IgD-negative memory B cell (primary cell): ENCODE measurements at places on chromosomes 12 and 14. TPM values are rescaled to one million over a fixed set of nuclear protein-coding genes. Genes with fewer than 3 reads are reported as not detected.

The RFX4 gene
- polyA plus RNA-seq = not detected

The RGS6 gene
- polyA plus RNA-seq = not detected

The NFE2 gene
- 0.44 TPM for polyA plus RNA-seq

The ENDOU gene
- polyA plus RNA-seq = not detected

The SMAGP gene
- 82.1 TPM for polyA plus RNA-seq

The ABCD2 gene
- polyA plus RNA-seq = 1.5 TPM

The WBP11 gene
- polyA plus RNA-seq = 59.3 TPM

The OR4M1 gene
- not detected for polyA plus RNA-seq

The DPF3 gene
- polyA plus RNA-seq = 6.0 TPM

The RAB21 gene
- polyA plus RNA-seq = 16.2 TPM

The DBX2 gene
- polyA plus RNA-seq = not detected

The NFATC4 gene
- 0.20 TPM for polyA plus RNA-seq

The CLEC2A gene
- polyA plus RNA-seq = not detected

The ATL1 gene
- 4.1 TPM for polyA plus RNA-seq

The KITLG gene
- not detected for polyA plus RNA-seq

The LRRC74A gene
- polyA plus RNA-seq = not detected

The GPR65 gene
- 12.1 TPM for polyA plus RNA-seq

The BTBD6 gene
- 2.3 TPM for polyA plus RNA-seq

The OR6C68 gene
- polyA plus RNA-seq = not detected

The FAM90A1 gene
- polyA plus RNA-seq = not detected

The PAX9 gene
- not detected for polyA plus RNA-seq

The VCPKMT gene
- polyA plus RNA-seq = 14.0 TPM

The TMEM117 gene
- polyA plus RNA-seq = 4.4 TPM

The MMP17 gene
- 3.4 TPM for polyA plus RNA-seq

The CLEC14A gene
- not detected for polyA plus RNA-seq

The TMEM52B gene
- polyA plus RNA-seq = not detected

The WNT5B gene
- polyA plus RNA-seq = 0.33 TPM

The FOXA1 gene
- not detected for polyA plus RNA-seq

The SOX5 gene
- polyA plus RNA-seq = 11.0 TPM

The CACNA1C gene
- 0.06 TPM for polyA plus RNA-seq

The TAS2R7 gene
- polyA plus RNA-seq = not detected

The MGP gene
- polyA plus RNA-seq = not detected

The HAL gene
- polyA plus RNA-seq = not detected

The SIX1 gene
- not detected for polyA plus RNA-seq

The ASIC1 gene
- not detected for polyA plus RNA-seq

The SLC39A5 gene
- not detected for polyA plus RNA-seq

The P2RX7 gene
- polyA plus RNA-seq = 3.8 TPM

The MYF5 gene
- not detected for polyA plus RNA-seq

The NAA25 gene
- polyA plus RNA-seq = 15.0 TPM

The CD163L1 gene
- not detected for polyA plus RNA-seq

The UNC79 gene
- not detected for polyA plus RNA-seq

The TAS2R13 gene
- polyA plus RNA-seq = not detected

The ACRBP gene
- polyA plus RNA-seq = 5.8 TPM

The MYRFL gene
- polyA plus RNA-seq = not detected

The ITPR2 gene
- polyA plus RNA-seq = 27.5 TPM

The PTGER2 gene
- polyA plus RNA-seq = 2.8 TPM
